AG08396 (cell line): ENCODE measurements at places on chromosomes 7 and 10.

DNA sequence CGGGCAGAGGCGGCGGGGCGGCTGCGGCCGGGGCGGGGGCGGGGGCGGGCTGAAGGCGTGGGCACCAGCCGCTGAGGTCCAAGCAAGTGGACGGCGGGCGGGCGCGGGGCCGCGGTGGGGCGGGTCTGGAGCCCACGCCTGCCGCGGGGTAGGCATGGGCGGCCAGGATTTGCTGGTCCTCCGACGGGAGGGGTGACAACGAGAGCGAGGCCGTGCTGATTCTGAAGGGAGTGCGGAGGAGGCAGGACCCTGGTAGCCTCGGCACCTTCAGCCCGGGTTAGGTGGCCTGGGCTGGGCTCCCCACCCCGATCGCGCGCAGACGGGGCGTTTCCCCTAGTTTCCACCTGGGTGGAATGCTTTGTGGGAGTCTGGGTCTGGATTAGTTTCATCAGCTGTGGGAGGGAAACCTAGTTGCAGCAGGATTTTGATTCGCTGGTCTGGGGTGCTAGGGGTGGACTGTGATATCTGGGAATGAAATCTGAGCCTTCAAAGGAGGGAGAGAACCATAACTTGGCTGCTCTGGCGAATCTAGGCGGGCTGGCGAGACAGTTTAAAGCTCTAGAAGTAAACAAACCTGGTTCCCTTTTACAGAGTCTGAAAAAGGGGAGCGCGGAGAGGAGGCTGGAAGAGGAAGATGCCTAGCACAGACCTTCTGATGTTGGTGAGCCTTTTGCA, 609 bp downstream of the SGPL1 start:
- peak; percentile 90 for DNase-seq

GRCh38 chr7:2559283-2559950, 638 bp downstream of the IQCE start:
- peak; percentile 34 for DNase-seq

DNA sequence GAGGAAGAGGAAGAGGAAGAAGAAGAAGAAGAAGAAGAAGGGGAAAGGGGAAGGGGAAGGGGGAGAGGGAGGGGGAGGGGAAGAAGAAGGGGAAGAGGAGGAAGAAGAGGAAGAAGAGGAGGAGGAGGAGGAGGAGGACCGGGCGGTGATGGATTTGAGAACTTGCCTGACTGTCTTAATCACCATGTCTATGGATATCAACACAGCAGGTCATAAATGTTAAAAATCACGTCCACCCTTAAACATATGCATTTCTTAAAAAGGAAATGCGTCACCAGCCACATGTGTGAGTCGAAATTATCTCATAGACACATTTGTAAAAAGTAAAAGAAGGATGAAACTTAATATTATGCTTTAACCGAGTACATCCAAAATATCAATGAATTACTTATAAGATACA, 42.1 kb upstream of the INSIG1 start:
- no peak for DNase-seq

- peak; percentile 75 for DNase-seq
These were observed 50.4 kb downstream of the CPEB3 start for GRCh38 chr10:92240289-92241157.

DNA sequence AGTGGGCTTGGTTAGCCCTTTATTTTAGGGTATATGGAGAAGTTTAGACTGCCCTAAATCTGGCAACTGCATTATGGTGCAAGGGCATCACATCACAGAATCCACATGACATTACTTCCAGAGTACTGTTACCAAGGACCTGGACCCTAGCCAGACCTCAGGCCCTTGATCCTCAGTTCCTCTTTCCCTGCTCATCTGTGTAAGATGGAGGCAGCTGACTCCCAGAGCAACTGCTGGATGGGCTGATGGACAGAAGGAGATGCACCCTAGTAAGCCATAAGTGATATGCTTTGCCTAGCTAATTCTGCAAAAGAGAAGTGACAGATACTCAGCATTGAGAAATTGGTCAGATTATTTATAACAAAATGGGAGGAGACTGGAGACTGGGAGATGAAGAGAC, 131.7 kb downstream of the DYNC1I1 start:
- DNase-seq = no peak

DNA sequence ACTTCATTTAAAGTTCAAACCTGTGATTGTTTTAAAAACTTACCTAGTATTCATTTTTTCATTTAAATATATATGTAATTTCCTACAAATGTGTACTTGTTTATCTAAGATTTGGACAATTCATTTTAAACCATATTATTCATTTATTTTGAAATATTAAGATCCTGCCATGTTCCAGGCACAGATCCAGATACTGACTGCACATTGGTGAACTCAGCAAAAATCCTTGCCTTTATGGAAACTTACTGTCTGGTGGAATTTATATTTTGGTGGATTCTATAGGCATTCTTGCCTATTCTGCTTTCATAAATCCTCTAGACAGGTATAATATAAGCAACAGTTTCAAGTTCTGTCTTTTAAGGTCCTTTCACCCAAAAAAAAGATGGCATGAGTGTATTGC, 48.3 kb upstream of the RPA3 start:
- no peak for DNase-seq

DNA sequence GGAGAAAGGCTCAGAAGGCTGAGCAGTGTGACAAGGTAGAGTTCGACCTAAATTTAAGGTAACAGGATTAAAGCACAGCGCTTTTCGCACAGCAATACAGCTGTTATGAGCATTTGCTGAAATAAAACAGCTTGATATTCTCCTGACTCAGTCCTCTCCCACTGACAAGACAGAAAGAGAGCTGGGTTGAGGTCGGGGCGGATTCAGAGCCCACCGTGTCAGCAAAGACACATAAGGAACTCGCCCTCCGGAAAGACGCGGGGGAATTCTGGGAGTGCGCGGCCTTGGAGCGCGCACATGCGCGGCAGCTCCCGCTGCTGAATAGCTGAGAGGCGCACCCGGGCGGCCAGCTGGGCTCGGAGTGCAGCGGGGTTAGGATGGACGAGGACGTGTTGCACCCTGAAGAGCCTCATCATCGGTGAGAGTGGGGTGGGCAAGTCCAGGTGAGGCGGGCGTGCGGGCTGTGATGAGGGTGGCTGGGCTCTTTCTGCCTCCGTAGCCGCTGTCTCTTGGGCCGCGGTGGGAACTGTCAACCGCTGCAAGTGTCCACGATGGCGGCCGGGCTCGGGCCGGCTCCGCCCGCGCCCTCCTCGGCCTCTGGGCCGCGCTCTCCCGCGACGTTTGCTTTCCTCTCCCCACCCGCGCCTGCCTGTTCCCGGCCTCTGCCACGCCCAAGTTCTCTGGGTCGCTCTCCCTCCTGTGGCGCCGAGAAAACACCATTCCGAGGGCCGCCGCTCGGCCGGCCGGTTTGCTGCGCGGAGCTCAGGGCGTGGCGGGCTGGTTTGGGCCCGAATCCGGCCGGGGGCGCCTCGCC, 120.6 kb downstream of the LYZL1 start:
- peak; percentile 88 for DNase-seq

GRCh38 chr7:25493805-25494366, 265.6 kb upstream of the NPVF start:
- DNase-seq = no peak

DNA sequence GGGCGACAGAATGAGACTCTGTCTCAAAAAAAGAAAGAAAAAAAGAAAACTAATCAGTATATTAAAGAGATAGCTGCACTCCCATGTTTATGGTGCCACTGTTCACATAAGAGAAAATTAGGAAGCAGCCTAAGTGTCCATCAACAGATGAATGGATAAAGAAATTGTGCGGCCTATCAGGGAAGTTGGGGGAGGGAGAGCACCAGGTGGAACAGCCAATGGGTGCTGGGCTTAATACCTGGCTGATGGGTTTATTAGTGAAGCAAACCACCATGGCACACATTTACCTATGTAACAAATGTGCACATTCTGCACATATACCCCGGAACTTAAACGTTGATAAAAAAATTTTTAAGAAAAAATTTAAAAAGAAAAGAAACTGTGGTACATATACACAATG, 9.0 kb upstream of the PRRT4 start:
- no peak for DNase-seq
